ENCODE measurements at places on chromosomes 11 and 22.

DNA sequence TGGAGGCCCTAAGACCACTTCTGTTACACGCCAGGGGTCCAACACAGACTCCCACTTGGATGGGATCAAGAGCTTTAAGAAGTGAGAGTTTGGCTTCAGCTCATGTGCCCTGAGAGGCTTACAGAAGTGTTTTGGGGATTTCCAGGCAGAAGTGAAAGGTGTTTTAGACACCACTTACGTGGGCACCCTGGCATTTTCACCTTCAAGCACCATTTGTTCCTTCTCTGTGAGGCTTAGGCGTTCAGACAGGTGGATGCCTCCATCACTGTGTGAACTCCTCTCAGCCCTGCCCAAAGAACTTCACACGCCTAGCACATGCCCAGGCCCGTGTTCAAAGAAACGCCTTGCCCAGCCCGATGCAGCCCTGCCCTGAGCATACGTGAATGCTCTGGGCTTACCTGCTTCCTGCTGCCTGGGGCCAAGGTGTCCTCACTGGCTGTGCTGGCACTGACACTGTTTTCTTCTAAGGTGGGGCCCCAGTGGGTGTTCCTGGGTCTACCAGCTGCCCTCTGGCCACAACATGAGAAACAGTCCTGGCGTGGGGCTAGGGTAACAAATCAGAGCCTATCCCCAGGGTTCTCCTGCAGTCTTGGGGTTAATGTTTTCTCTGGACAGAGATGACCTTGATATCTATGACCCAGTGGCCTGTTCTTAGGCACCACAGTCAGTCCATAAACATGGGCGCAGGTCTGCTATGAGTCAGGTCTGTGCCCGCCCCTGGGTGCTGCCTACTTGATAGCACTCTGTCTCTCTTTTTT lies 34.0 kb downstream of the AMPD3 start:
- DNase-seq, result no peak

DNA sequence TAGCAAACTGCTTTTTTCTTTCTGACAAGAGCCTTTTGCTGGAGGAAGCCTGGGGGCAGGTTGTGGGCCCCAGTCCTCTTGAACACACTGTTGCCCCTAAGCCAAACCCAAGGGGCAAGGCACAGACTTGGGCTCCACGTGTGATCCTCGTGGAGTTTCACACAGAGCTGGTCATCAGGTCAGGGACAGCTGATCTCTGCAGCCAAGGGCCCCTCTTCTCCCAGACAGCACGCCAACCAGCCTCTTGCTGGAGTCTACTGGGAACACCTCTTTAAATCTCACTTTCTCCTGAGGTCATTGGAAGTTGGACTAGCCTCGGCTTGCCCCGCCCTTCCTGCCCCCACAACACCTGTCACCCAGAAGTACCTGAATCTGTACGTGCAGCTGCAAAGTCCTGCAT lies 39.8 kb downstream of the C11orf58 start:
- no peak for DNase-seq

DNA sequence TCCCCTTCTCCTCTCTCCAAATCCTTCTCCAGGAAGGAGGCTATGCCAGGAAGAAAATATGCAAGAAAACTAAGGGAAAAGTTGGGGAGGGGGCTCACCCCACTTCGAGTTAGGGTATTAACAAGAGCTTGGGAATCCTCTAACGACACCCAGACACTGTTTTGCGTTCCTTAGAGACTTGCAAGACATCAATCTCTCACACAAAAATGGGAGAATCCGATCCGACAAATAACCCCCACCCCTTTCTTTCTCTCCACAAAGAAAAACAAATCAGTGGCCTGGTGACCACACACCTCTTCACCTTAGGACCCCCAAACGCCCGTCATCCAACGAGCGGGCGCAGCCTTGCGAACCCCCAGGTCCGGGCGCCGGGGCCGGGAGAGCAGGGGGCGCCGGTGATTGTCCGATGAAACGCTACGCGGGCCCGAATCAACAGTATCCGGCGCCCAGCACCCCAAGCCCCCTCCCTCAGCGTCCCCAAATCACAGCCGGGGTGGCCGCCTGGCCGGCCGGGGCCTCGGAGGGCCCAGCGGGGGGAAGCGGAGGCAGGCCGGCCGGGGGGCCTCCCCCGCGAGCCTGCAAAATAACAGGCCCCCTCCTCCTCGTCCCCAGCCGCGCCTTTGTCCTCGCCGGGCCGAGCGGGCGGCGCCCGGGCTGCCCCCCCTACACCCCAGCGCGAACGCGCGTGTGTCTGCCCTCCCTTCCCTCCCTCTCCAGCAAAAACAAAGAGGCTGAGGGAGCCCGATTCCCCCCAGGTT lies 690 bp downstream of the CSNK1E start:
- DNase-seq, result no peak

DNA sequence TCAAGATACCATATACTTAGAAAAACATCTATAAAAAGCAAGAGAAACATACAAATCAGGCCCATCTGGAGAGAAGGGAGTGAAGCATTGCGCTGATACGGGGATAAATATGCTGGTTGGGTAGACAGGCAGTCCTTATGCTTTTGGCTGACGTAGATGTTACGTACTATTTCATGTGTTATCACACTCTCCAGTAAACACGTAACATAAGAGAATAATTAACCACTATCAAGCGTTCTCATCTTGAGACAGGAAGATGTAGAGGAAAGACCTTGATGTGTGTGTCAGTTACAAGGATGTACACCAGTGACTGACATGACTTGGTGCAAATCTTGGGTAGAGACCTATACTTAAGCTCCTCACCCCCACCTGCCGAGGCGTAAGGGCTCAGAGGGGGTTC lies 86.7 kb upstream of the PRODH start:
- DNase-seq, result no peak

DNA sequence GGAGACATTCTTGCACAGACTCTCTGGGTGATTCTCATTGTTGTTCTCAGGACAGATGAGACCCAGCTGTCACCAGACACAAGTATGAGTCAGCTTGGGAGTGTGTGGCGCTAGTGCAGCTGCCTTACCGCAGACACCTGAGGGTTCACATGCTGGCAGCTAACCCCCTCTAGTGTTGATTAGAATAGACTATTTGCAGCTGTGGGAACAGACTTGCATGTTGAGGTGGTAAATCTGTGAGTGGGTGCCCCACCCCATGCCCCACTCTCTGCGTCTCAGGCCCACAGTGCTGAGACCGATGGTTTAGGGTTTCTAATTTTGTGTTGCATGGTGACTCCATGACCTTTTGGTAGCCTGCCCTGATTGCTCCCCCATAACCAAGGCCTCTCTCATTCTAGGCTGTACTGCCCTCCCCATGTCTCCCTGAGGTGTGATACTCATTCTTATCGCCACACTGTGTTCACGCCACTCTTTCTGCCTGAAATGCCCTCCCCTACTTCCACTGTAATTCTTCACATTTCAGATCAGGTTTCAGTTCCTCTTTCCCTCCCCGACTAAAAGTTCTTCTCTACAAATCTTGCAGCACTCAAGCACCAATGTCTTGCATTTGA lies 73.7 kb upstream of the KIRREL3 start:
- no peak for DNase-seq

DNA sequence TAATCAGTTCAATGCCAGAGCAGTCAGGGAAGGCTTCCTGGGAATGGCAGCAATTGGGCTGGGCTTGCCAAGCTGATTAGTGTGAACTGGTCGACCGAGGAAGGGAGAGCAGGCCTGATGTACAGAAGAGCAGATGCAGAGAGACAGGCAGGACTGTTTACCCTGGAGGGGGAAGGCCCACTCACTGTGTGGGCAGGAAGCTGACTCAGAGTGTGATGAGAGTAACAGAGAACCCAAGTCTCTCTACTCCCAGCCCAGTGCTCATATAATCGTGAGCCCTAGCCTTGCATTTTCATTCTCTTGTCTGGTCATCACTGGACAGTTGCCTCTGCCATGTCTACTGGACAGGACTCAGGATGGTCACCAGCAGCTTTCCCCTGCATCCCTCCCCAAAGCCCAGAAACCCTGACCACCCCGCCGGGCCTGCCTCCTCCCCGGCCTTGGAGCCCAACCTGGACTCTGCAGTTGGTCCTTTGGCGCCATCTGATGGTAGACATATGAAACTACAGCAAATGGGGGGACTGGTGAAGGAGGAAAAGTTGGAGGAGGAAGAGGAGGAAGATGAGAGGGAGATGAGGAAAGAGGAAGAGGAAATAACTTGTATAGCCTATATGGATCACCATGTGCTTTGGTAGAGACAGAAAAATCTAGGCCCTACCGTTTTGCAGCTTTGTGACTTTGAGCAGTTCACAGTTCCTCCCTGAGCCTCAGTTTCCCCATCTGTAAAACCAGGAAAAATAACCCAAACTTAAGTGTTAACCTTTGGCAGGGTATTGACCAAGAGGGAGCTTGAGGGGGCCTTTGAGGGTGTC lies 43.4 kb upstream of the PRDM11 start:
- DNase-seq, result no peak

GRCh38 chr11:36380296-36381014 lies 84.4 kb downstream of the PRR5L start:
- DNase-seq, result no peak

DNA sequence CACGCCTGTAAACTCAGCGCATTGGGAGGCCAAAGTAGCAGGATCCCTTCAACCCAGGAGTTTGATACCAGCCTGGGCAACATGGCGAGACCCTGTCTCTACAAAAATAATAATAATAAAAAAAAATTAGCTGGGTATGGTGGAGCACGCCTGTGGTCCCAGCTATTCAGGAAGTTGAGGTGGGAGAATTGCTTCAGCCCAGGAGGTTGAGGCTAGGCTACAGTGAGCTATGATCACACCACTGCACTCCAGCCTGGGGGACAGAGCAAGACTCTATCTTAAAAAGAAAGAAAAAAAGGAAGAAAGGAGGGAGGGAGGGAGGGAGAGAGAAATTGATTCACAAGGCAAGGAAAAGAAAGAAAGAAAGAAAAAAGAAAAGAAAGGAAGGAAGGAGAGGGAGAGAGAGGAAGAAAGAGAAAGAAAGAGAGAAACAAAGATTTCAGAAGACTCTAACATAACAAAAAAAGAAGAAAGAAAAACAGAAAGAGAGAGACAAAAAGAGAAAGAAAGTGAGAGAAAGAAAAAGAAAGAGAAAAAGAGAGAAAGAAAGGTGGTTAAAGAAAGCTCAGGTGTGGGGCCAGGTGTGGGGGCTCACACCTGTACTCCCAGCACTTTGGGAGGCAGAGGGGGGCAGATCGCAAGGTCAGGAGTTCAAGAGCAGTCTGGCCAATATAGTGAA lies 37.3 kb upstream of the MYH9 start:
- DNase-seq, result no peak

DNA sequence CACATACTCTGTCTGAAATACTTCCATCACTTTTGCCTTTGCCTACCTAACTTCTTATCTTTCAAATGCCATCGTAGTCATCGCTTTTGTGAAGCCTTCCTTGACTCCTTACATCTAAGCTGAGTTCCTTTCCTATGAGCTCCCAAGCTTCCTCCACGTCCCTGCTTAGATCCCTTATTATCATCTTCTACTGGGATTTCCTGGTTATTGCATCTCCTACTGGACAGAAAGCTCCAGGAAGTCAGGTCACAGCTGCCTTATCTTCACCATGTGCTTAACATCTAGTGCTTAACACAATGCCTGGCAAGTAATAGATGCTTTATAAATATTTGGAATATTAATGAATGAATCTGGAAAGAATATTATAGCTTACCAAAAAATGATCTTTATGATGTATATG lies 5.9 kb downstream of the YPEL4 start:
- DNase-seq, result no peak

- no peak for DNase-seq
Measured at GRCh38 chr11:130718120-130718519, 198.2 kb downstream of the SNX19 start.

DNA sequence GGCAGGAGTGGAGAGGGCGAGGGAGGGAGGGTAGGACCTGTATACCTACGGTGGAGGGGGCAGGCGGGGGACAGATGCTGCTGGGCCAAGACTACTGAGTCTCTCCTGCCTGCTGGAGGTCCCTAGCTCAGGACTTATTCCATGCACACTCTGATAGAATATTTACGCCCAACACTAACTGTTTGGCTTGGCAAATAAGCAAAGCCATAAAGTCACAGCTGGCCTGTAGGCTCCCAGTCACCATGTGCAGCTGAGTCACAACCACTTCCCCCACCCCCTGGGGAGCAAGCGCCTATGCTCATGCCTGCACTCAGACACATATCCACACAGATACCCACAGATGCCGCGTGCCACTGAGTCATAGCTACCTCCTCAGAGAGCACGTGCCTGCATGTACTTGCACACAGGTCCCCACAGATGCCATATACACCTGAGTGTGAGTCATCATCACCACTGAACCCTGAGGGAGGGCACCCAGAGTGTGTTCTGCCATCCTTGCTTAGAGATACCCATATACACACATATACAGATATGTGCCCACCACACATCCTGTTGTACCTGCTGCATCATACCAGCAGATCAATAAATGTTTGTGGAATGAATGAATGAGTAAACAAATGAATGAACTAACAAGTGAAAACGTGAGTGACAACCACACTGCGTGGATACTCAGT lies 95.8 kb downstream of the SWAP70 start:
- DNase-seq, result no peak

- DNase-seq, result no peak
Measured at GRCh38 chr22:37420686-37421467, 6.4 kb downstream of the ELFN2 start.

GRCh38 chr11:71470946-71471345 lies 17.9 kb downstream of the NADSYN1 start:
- DNase-seq, result no peak

- DNase-seq, result no peak
Measured at GRCh38 chr22:44332946-44333345, 20.2 kb upstream of the SHISAL1 start.

GRCh38 chr11:76677458-76677765 lies 6.9 kb upstream of the LRRC32 start:
- no peak for DNase-seq
